Dorsolateral prefrontal cortex (tissue), 122 donors: ENCODE measurements at places on chromosomes 7 and 10.

- no peak for DNase-seq
These were observed 41.4 kb downstream of the PRTFDC1 start for GRCh38 chr10:24911029-24911428.

DNA sequence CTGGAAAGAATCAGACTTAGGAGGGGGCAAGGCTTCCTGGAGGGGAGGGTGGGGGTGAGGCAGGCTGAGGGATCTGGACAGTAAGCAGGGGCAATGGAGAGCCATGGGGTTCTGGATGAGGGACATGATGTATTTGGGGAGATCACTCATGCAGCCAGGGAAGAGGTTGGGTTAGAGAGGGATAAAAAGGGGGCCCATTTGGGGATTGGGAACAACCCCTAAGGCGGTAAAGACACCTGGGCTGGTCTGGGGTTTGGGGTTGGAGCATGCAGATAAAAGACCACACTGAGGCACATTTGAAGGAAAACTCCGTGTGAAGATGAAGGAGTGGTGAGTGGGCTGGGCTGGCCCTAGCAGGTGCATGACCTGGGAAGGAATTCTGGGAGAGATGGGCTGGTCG, 30.8 kb downstream of the HIF1AN start:
- DNase-seq, result no peak

GRCh38 chr7:142319970-142320369, 62.1 kb upstream of the PRSS58 start:
- DNase-seq, result no peak

DNA sequence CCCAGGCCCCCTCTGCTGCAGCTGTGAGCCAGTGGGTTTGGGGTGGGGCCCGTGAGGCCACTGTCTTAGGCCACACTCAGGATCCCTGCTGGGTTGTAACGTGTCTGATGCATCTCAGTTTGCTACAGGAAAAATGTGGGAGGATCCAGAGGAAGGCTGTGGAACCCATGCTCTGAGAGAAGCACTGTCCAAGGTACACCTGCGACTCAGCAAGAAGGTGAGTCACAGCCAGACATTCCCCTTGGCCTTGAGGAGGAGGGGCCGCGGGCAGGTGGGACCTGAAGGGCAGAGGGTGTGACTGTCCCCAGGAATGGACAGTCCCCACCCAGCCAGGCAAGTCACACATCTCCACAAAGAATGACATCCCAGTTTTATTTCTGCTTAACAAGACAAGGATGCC, 27.8 kb upstream of the C10orf120 start:
- DNase-seq, result no peak

- DNase-seq, result peak; percentile 65
These were observed 120.6 kb downstream of the LYZL1 start for GRCh38 chr10:29409241-29410054.
